Activated CD4-positive, alpha-beta T cell treated with anti-CD3 and anti-CD28 coated beads, Interleukin-2, amount 10 ng/mL, durations not matched to agents 7 days and 5 days (primary cell): ENCODE measurements at places on chromosomes 7 and 10. TPM values are rescaled to one million over a fixed set of nuclear protein-coding genes. Genes with fewer than 3 reads are reported as not detected.
A peak's percentile ranks its signal among the peaks of the same experiment; 100 is the strongest.

DNA sequence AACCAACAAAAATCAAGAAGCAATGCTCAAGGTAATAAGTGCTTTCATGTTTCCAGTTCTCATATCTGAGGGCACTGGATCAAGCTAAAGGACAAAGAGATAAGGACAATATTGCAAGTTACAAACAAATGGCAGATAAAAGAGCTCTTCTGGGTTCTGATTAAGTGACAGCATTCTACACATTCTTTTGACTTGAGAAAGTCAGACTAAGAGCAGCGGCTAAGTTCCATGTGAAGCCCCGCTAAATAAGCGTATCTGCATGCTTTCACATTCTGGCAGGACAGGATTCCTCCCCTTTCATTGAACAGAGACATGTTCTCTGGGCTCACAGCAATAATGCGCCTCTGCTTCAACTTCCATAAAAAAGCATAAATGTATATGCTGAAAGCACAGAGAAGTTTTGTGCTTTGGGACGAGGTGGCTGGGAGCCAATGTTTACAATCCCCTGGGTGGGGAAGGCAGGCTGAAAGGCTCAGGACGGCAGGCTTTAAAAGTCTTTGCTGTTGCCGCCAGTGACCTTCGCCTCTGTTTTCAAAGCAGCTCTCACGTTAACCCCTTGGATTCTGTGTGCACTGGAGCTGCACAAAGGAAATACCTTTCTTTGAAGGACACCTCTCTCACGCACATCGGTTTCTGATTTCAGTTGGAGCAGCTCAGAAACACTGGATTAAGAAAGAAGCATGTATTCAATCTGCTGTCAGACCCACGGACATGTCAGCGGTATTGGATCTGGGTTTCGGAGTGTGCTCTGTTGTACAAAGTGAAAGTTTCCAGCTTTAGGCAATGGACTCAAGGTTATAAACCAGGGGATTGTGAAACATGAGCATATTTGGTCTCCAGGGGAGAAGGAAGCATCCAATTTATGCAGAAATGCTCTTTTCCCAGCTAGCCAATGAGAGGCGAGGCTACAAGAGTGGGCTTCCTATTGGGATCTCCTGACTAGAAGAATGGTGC lies 105.4 kb upstream of the FAM133B start:
- peaks cover 33% of the 10 kb centered on the region for H3K36me3 ChIP-seq
- peak overlapping the region; percentile 71 for H3K27ac ChIP-seq
- peaks cover 48% of the 10 kb centered on the region for H3K4me1 ChIP-seq
- no peaks in the 10 kb centered on the region for H3K27me3 ChIP-seq

GRCh38 chr10:51348622-51349021 lies 274.3 kb downstream of the PRKG1 start:
- H3K27me3 ChIP-seq: no peaks in the 10 kb centered on the region
- H3K27ac ChIP-seq: no peak overlapping the region
- no peaks in the 10 kb centered on the region for H3K4me1 ChIP-seq

- H3K27ac ChIP-seq: no peak overlapping the region
- no peak overlapping the region for H3K4me3 ChIP-seq
- no peaks in the 10 kb centered on the region for H3K36me3 ChIP-seq
- no peaks in the 10 kb centered on the region for H3K4me1 ChIP-seq
- DNase-seq: no peak
These were observed 20.1 kb upstream of the HDAC9 start for GRCh38 chr7:18475488-18475887.

GRCh38 chr7:18117482-18117881 lies 89.8 kb upstream of the PRPS1L1 start:
- H3K4me3 ChIP-seq: no peak overlapping the region
- no peak for DNase-seq
- no peaks in the 10 kb centered on the region for H3K4me1 ChIP-seq
- H3K27me3 ChIP-seq: peaks cover 3% of the 10 kb centered on the region

- H3K4me3 ChIP-seq: no peak overlapping the region
- H3K36me3 ChIP-seq: no peaks in the 10 kb centered on the region
- no peaks in the 10 kb centered on the region for H3K4me1 ChIP-seq
- DNase-seq: no peak
These were observed 121.3 kb downstream of the AVL9 start for GRCh38 chr7:32616625-32617024.

DNA sequence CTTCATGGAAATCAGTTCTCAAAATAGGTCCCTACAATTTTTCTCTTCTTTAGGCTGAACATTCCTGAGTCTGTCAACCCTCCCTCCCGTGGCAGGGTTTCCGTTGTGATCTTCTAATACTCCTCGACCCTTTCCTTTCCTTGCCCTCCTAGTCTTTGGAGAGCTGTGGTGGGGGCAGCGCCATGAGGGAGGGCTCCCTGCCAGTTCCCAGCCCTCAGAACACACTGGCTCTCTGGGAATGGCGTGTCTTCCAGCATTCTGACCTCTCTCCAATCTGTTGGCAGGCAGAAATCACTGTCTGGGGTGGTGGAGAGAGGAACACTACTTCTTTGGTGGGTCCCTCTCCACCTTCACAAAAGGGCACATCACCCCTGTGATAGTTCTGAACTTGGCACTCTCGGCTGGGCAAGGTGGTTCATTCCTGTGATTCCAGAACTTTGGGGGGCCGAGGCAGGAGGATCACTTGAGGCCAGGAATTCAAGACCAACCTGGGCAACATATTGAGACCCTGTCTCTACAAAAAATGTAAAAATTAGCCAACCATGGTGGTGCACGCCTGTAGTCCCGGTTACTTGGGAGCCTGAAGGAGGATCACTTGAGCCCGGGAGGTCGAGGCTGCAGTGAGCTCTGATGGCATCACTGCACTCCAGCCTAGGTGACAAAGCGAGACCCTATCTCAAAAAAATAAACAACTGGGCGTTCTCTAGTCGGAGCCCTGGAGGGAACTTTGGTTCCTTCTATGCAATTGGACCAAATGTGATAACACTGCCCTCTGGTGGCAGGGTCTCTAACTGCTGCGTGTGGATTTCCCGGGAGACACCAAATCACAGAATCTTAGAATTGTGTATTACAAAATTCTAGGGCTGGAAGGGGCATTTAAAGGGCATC lies 13.1 kb upstream of the ARPC1A start:
- no peak overlapping the region for H3K27ac ChIP-seq
- peaks cover 23% of the 10 kb centered on the region for H3K4me1 ChIP-seq
- DNase-seq: peak; percentile 80

DNA sequence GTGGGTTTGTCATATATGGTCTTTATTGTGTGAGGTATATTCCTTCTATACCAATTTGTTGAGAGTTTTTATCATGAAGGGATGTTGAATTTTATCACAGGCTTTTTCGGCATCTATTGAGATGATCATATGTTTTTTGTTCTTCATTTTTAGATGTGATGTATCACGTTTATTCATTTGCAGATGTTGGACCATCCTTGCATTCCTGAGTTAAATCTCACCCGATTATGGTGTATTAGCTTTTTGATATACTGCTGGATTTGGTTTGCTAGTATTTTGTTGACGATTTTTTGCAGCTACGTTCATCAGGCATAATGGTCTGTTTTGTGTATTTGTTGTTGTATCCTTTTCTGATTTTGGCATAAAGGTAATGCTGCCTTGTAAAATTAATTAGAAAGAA lies 311.0 kb downstream of the PTEN start:
- peaks cover 32% of the 10 kb centered on the region for H3K4me1 ChIP-seq
- H3K27ac ChIP-seq: no peak overlapping the region
- peaks cover 16% of the 10 kb centered on the region for H3K27me3 ChIP-seq
- peaks cover 27% of the 10 kb centered on the region for H3K36me3 ChIP-seq

GRCh38 chr10:49419005-49419404 lies 23.1 kb upstream of the DRGX start:
- H3K4me1 ChIP-seq: no peaks in the 10 kb centered on the region
- H3K27me3 ChIP-seq: peaks cover 15% of the 10 kb centered on the region
- no peak overlapping the region for H3K4me3 ChIP-seq
- DNase-seq: no peak
- H3K27ac ChIP-seq: no peak overlapping the region

DNA sequence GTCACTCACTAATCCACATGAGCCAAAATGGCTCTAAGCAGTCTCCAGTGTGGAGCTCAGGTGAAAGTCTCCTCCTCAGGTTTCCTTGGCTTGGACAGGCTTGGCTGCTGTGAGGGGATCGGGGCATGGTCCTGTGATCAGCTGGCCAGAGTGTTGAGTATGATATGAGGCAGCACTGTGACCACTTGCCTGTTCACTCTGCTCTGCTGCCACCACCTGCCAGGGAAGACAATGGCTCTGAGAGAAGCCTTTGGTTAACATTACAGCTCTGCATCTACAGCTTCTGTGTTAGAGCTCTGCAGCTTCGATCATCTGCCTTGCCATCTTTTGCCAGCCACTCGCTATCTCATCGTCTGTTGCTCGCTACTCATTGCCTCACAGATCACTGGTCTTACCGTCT lies 20.1 kb upstream of the PTN start:
- no peak for DNase-seq

GRCh38 chr10:80540618-80540980 lies 2.9 kb downstream of the SH2D4B start:
- H3K27me3 ChIP-seq: peaks cover 5% of the 10 kb centered on the region
- peaks cover 17% of the 10 kb centered on the region for H3K4me1 ChIP-seq
- no peak for DNase-seq
- no peak overlapping the region for H3K27ac ChIP-seq
- H3K36me3 ChIP-seq: no peaks in the 10 kb centered on the region

DNA sequence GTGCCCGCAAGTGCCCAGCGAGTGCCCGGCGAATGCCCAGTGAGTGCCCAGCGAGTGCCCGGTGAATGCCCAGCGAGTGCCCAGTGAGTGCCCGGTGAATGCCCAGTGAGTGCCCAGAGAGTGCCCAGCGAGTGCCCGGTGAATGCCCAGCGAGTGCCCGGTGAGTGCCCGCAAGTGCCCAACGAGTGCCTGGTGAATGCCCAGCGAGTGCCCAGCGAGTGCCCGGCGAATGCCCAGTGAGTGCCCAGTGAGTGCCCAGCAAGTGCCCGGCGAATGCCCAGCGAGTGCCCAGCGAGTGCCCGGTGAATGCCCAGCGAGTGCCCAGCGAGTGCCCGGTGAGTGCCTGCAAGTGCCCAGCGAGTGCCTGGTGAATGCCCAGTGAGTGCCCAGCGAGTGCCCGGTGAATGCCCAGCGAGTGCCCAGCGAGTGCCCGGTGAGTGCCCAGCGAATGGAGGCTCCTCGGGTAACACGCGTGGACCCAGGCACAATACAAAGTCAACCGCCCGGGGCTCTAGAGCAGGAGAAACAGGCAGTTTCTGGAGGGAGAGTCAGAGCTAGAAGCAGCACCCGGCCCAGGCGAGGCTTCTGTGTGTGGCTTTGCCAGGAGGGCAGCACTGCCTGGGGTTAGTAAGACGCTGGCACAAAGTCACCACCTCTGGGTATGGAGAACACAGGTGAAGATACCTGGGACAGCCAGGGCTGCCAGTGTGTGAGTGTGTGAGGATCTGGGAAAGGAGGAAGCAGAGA lies 38.2 kb upstream of the CFAP46 start:
- H3K27ac ChIP-seq: no peak overlapping the region
- no peaks in the 10 kb centered on the region for H3K4me1 ChIP-seq
- no peak overlapping the region for H3K4me3 ChIP-seq
- no peaks in the 10 kb centered on the region for H3K27me3 ChIP-seq

DNA sequence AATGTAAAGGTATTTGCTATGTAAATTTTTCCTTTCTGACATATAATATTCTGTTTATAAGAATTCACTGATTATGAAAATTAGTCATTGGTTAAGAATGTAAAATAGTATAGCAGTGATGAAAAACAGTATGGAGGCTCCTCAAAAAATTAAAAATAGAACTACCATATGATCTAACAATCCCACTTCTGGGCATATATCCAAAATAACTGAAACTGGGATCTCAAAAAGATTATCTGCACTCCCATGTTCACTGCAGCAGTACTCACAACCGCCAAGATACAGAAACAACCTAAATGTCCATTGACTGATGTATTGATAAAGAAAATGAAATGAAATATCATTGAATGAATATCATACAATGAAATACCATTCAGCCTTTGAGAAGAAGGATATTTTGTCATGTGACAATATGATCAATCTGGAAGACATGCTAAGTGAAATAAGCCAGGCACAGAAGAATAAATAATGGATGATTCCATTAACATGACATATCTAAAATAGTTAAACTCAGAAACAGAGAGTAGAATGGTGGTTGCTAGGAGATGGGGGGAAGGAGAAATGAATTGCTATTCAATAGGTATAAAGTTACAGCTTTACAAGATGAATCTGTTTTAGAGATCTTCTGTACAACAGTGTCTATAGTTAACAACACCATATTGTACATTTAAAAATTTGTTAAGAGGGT lies 14.0 kb downstream of the C10orf88 start:
- H3K27ac ChIP-seq: no peak overlapping the region
- peaks cover 32% of the 10 kb centered on the region for H3K36me3 ChIP-seq
- no peaks in the 10 kb centered on the region for H3K27me3 ChIP-seq
- H3K4me3 ChIP-seq: no peak overlapping the region
- no peak for DNase-seq

- no peak for DNase-seq
- no peak overlapping the region for H3K4me3 ChIP-seq
- H3K36me3 ChIP-seq: peaks cover 5% of the 10 kb centered on the region
- H3K27ac ChIP-seq: no peak overlapping the region
- peaks cover 3% of the 10 kb centered on the region for H3K4me1 ChIP-seq
These were observed 87.0 kb downstream of the ADK start for GRCh38 chr10:74238031-74238431.

- peak overlapping the region; percentile 98 for H3K27ac ChIP-seq
- H3K27me3 ChIP-seq: no peaks in the 10 kb centered on the region
- DNase-seq: peak; percentile 56
- H3K36me3 ChIP-seq: peaks cover 3% of the 10 kb centered on the region
- H3K4me3 ChIP-seq: peak overlapping the region; percentile 69
These were observed 43.2 kb downstream of the DPYSL4 start for GRCh38 chr10:132229834-132230556.

GRCh38 chr7:157674715-157675426 lies 338.1 kb downstream of the DNAJB6 start:
- peaks cover 8% of the 10 kb centered on the region for H3K4me1 ChIP-seq
- H3K27ac ChIP-seq: no peak overlapping the region
- peaks cover 46% of the 10 kb centered on the region for H3K27me3 ChIP-seq

GRCh38 chr10:44870031-44870430 lies 41.1 kb upstream of the TMEM72 start:
- peaks cover 2% of the 10 kb centered on the region for H3K4me1 ChIP-seq
- no peak overlapping the region for H3K27ac ChIP-seq
- peaks cover 31% of the 10 kb centered on the region for H3K27me3 ChIP-seq
- no peak for DNase-seq
- H3K36me3 ChIP-seq: no peaks in the 10 kb centered on the region

Gene LDB3
- 0.05 TPM for total RNA-seq

Gene SPOCK2
- total RNA-seq: 424 TPM

Gene IDI2
- total RNA-seq: not detected

Gene CYP3A7
- total RNA-seq: not detected

Gene ELOVL3
- not detected for total RNA-seq

Gene AKR1D1
- total RNA-seq: not detected

Gene TMEM184A
- total RNA-seq: not detected

Gene NEBL
- total RNA-seq: not detected

Gene PPIF
- 53.7 TPM for total RNA-seq
